Activated naive CD4-positive, alpha-beta T cell treated with anti-CD3 and anti-CD28 coated beads, Interleukin-2, amount 10 ng/mL, durations not matched to agents 5 hours and 36 hours (primary cell): ENCODE measurements at places on chromosomes 5 and 9. TPM values are rescaled to one million over a fixed set of nuclear protein-coding genes. Genes with fewer than 3 reads are reported as not detected.

GPR150 gene
- 1.8 TPM for total RNA-seq

ZNF883 gene
- 0.60 TPM for total RNA-seq

SYK gene
- total RNA-seq: 0.22 TPM

ORM2 gene
- not detected for total RNA-seq

CATSPER3 gene
- 0.67 TPM for total RNA-seq

MAMDC4 gene
- 13.4 TPM for total RNA-seq

CA9 gene
- total RNA-seq: not detected

SLC36A2 gene
- total RNA-seq: not detected
